ENCODE measurements at places on chromosomes 1 and 21.

GRCh38 chr1:172777767-172778166 lies 118.9 kb downstream of the FASLG start:
- DNase-seq: no peak

- no peak for DNase-seq
Measured at GRCh38 chr1:220786057-220786336, 716 bp upstream of the MTARC1 start.

DNA sequence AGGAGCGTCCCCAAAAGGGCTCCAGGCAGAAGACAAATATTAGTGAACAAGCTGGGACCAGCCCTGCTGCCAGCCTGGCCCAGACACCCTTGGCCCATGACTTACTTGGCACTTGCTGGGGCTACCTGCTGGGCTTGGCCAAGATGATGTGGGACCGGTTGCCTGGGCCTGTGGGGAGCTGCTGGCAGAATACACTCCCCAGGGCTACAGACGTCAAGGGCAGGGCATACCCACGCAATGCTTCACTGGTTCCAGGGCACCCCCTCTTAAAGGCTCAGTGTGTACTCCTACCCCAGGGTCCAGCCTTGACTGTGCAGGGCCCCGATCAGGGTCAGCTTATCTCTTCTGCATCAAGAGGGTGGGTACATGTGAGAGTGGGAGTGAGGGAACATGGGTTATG lies 106.5 kb upstream of the SLC2A1 start:
- DNase-seq: no peak

GRCh38 chr1:218686258-218686657 lies 341.1 kb downstream of the TGFB2 start:
- no peak for DNase-seq

- no peak for DNase-seq
Measured at GRCh38 chr1:1670866-1671265, 12.1 kb upstream of the CDK11B start.

DNA sequence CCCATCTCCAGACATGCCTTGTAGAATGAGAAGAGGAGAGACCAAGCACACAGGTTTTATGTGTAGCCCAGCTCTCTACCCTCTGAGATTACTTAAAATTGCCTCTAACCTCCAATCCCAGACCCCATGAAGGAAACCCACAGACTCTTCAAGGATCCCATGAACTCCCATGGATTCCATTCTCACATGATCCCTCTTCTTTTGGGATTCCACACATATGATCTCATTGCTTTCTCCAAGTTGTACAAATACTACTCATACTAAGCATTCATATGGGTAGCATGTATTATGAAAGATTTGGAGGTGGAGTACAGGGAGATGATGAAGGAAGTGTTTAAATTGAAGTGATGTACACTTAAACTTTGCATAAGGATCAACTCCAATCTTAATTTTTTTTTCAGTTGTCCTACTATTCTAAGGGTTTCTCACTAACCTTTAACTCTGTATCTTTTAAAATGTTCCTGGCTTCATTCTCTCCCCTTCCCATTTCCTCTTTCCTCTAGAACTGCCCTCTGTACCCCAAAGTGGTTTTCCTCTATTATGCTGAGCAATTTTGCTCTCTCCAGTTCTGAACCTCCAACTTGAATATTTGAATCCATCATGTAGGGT lies 41.6 kb downstream of the MFSD2A start:
- no peak for DNase-seq

DNA sequence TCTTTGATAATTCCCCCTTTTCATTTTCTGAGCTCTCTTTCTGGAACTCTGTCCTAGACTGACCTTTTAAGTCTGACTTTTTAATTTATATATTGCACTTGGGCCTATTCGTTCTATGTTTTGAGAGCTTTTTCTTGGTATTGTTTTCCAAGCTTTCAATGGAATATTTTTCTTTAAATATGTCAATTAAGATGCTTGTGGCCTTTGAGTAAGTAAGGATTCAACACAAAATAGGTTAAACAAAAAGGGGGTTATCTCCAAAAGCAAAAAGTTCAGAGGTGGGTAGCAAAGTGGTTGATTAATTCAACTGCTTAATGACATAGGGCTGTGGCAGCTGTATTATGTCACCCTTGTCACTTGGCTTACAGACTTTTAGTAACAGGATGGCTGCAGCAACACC lies 315.9 kb downstream of the LMX1A start:
- no peak for DNase-seq

- peak; percentile 49 for DNase-seq
Measured at GRCh38 chr1:109193653-109194590, 19.8 kb upstream of the SARS1 start.

GRCh38 chr1:195866091-195866780 lies 742.0 kb downstream of the KCNT2 start:
- DNase-seq: no peak

DNA sequence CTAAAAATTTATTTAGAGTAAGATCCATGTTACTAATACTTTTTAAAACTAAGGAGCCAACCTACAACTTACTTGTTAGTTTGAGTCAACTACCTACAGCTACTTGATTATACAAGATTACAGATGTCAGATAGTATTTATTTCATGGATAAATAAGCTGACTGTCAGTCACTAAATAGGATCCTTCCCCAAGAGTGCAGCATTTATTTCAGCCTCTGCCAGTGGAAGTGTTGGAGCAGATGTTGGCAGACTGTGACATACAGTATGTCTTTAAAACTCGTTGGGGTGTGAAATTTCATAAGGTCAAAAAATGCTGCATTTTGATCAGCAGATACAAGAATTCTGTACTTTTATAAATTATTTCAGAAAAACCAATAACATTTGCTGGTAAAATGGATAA lies 156.2 kb downstream of the AKT3 start:
- DNase-seq: no peak

GRCh38 chr1:180204231-180204630 lies 25.8 kb upstream of the LHX4 start:
- DNase-seq: no peak

DNA sequence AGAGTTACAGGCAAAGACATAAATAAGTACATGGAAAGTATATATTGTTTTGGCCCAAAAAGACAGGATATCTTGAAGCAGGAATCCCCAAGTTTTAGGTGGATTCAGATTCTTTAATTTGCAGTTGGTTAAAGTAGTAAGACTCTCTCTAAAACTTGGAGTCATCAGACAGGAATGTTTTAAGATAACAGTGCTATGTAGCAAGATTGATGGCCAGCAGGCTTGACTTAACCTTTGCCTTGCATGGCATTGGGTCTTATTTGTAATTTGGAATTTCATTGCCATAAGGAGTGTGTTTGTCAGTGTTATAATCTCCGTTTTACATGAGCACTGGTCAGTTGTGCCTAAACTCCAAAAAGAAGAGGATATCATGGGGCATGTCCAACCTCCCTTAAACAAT lies 727.6 kb upstream of the CHRM3 start:
- DNase-seq: no peak

GRCh38 chr1:115239148-115239422 lies 99.0 kb downstream of the NGF start:
- DNase-seq: no peak

- DNase-seq: no peak
Measured at GRCh38 chr1:221775206-221775605, 33.3 kb upstream of the DUSP10 start.

- no peak for DNase-seq
Measured at GRCh38 chr1:59640851-59641250, 173.9 kb upstream of the HOOK1 start.

DNA sequence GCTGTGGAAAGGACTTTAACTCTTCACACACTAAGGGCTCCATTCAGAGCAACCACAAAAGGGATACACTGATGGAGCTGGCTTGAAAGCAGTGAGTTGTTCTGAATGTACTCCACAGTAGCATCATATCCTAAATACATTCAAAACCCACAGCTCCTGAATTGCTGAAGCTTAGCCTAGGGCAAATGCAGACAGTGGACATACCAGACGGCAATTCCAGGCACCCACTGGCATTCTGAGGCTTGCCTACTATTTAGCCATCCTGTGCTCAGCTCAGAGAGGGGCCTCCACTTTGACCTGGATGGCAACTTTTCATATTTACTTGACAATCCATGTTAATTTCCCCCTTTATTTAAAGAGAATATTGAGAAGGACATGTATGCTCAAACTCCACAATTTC lies 303.5 kb downstream of the NTNG1 start:
- DNase-seq: no peak

DNA sequence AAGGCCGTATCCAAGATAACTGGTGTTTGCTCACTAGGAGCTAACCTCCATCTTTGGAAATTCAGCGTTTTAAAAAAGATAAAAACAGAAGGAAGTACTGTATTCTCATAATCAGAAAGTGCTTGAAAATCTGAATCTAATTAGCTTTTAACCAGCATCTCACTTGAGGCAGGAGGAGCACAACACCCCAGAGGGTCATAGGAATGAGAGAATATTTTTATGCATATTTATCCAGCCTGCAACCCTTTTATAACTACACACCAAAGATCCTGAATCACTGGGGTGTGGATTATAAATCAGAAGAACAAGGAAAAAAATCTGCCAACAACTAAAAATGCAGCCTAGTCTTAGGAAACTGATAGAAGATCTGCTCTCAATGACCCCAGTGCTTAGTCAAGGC lies 68.0 kb upstream of the PTCH2 start:
- no peak for DNase-seq

- DNase-seq: no peak
Measured at GRCh38 chr1:226476648-226477319, 68.9 kb upstream of the PARP1 start.

GRCh38 chr1:206705726-206706297 lies 21.1 kb downstream of the MAPKAPK2 start:
- no peak for DNase-seq

DNA sequence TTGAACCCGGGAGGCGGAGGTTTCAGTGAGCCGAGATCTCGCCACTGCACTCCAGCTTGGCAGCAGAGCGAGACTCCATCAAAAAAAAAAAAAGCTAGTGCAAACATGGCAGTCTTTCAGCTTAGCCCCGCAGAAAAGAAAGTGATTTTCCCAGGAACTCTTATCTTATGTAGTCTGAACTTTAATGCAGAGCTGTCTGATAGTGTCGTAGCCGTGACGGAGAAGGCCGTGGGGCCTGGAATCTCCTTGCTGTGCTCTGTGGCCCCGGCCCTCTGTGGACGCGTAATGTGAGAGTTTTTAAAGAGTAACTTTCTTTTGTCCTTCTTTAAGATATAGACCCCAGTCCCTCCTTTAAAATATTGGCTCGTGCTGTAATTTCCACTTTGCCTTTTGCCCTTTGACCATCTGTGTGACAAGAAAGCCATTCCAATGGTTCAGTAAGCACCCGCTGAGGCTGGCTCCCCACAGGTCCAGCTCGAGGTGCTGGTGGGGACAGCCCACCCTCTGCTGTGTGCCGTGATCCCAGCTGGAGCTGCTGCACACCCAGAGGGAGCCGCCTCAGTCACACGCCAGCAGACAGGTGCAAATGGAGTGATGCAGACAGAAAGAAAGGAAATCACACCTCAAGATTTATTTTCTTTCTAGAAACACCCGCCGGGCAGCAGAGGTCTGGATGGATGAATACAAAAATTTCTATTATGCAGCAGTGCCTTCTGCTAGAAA lies 164.0 kb downstream of the PGBD5 start:
- DNase-seq: no peak

DNA sequence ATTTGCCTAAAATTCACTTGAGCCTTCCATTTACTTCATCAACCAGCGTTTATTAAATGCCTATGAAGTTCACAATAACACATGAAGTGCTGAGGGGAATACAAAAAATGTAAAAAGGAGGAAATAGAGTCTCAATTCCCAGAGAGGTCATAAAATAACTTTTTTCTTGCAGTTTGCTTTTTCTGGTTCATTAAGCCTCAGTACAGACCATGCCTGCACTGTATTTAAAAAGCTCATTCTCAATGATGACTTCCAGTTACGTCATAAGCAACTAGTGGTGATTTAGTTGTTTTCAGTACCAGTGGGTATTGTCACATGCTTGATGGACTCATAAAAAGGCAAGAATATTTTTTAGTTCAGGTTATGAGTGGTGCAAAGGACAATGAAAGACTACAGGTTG lies 160.1 kb upstream of the UBE2U start:
- no peak for DNase-seq

DNA sequence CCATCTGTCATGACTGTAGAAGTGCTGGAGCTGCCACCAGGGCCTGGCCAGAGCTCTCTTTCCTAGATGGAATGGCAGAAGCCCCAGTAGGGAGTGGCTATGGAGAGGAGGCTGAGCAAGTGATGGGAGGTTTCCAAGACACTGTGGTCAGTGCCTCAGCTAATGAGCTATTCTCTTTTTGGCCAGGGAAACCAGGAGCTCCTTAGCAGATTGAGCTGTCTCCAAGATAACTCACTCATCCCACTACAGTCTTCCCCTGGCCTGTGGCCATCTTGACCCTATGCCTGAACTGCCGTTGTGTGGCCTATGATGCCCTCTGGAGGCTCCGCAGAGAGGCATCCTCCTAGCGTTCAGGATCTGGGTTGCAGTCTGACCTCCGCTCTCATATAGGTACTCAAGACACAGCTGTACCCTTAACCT lies 60.5 kb downstream of the ERI3 start:
- DNase-seq: no peak

DNA sequence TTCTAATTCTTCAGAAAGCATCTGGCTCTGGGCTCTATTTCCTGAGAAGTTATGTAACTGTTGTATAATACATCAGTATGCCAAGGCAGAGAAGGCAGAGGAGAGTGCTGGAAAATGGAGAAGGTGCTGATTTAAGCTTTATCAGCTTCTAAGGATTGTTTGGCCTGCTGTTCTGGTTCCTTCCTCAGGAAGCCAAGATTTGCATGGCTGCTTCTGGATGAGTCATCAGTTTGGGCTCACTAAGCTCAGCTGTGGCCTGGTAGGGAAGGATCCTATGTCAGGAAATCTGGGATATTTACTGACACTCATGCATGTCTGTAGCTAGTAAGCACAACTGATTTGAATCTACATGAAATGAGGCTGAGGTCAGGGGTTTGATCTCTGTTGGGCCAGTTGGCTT lies 73.2 kb upstream of the ADGRL4 start:
- no peak for DNase-seq

- DNase-seq: no peak
Measured at GRCh38 chr1:58721247-58721820, 21.5 kb upstream of the MYSM1 start.

DNA sequence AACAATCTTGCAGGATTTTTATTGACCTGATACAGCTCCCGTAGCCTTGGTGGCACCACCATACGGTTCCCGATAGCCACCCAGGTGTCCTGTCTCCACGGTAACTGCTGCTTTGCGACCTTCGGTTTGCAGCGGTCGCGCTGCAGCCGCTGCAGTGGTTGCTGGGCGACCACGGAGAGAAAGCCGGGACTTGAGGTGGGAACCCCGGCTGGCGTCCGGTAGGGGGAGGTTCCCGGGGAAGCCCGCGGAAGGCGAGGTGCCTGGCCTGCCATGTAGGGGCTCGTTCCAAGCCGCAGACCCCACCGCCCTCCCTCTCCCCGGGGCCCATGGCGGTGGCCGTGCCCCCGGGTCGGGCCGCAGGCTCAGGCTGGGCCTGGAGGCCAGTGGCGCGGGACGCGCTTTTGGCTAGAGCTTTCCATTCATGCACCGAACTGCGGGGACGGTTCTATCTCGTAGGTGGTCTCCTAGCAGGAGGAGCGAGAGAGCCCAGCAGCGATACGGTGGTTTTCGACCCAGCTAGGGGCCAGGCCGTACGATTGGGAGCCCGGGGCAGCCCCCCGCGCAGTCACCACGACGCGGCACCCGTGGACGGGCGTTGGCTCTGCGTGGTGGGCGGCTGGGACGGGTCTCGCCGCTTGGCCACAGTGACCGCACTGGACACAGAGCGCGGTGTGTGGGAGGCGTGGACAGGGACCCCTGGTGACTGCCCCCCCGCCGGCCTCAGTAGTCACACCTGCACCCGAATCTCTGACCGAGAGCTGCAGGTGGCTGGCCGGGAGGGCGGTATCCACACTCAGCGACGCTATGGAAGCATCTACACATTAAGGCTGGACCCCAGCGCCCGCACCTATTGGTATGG lies at the start of gene KLHDC9:
KLHDC9 (plus strand) TSS at position 152 of the 859 bp plus-strand sequence; CDS start at position 327, 175 bp downstream.
- peak; percentile 73 for DNase-seq

- no peak for DNase-seq
Measured at GRCh38 chr1:93239863-93240262, 59.3 kb downstream of the CCDC18 start.
